ENCODE measurements at places on chromosomes 1 and 21.

DNA sequence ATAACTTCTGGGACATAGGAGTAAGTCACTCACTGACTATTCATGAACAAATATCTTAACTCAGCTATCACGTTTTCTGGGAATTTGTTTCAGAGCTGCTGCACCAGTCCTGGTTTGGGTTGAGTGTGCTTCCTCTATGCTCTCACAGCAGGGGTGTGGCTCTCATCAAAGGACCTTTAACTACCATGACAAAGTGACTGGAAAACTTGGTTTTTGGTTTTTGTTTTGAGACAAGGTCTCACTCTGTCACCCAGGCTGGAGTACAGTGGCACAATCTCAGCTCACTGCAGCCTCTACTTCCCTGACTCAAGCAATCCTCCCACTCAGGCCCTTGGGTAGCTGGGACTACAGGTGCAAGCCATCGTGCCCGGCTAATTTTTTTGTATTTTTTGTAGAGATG, 4.1 kb downstream of the ILDR2 start:
- DNase-seq: no peak

GRCh38 chr1:156853761-156854160, 5.2 kb downstream of the INSRR start:
- no peak for DNase-seq

- no peak for DNase-seq
Measured at GRCh38 chr1:175089136-175089718, 21.6 kb downstream of the TNN start.

DNA sequence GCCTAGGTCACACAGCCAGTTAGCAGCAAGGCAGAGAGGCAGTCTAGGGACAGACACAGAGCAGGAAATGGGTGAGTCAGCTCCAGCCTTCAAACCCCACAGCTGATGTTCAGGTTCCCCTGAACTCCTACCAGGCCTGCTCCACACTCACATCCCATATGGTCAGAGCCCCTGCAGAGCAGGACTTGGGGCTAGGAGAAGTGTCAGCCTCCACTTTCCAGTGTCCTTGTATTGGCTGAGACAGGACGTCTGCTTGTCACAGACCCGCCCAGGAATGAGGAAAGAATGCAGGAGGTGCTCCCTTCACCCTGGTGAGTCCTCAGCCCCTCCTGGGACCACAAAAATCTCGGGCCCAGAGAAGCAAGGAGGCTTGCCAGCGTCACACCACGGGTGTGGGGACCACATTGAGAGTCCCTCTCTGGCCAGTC, 92.5 kb downstream of the LACTBL1 start:
- DNase-seq: no peak

GRCh38 chr1:2414297-2414958, 2.1 kb upstream of the PEX10 start:
- no peak for DNase-seq

- no peak for DNase-seq
Measured at GRCh38 chr1:108878160-108878469, 1.3 kb downstream of the GPSM2 start.

DNA sequence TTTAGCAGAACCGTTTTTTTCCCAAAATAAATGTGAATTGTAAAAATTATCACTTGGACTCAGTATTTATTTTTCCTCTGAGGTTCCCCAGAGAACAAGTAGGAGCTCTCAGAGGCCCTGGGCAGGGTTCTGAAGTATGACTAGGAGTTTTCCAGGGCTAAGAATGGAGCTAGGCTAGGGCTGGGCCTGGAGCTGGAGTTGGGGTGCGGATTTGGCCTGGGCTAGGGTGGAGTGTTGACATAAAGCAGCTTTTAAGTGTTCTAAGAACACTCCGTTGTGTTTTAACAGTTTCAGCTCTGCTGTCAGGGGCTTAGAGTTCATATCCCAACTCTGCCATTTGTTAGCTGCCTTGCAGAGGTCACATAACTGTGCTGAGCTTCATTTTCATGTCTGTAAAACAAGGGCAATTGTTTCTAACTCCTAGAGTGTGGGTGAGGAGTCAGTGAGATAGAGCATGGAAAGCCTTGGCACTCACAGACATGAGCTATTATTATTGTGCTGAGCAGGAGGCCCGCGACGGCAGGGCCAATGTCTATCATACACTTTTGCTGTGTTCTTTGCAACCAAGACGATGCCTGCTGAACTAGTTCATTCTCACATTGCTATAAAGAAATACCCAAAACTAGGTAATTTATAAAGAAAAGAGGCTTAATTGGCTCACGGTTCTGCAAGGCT, 51.1 kb downstream of the LACTBL1 start:
- no peak for DNase-seq

- no peak for DNase-seq
Measured at GRCh38 chr1:36920801-36921405, 113.4 kb downstream of the GRIK3 start.

- no peak for DNase-seq
Measured at GRCh38 chr1:186183970-186184628, 191.0 kb downstream of the TPR start.

DNA sequence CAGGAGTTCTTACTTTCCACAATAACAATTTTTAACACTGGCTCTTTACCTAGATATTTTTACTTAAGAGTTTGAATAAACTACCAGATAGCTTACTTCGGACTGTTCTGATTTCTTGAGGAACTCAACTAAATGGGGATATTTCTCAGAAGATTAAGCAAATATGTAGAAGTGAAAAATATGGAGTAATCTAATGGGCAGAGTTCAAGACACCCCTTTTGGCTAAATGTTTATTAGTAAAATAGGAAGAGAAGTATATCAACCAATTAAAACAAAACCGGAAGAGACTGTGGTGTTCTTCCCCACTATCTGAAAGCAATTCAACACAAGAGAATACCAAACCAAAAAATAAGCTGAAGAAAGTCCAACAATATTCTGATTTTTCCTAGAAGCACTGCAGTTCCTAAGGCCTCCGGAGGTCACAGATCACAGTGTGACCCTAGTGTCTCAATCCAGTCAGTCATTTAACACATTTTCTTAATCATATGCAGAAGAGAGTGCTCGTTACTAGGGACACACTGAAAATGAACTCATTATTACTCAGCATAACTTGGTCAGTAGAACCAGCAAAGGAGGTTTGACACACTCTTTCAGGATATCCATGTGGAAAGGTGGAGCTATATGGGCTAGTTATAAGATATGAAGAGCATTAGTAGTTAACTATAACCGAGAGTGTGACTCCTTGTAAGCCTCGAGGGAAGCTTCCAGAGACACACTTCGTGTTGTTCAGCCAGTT, 5.2 kb downstream of the SIPA1L2 start:
- no peak for DNase-seq

GRCh38 chr1:237677979-237678378, 212.7 kb downstream of the ZP4 start:
- DNase-seq: peak; percentile 14

- no peak for DNase-seq
Measured at GRCh38 chr1:110019770-110020169, 14.7 kb upstream of the STRIP1 start.

- DNase-seq: no peak
Measured at GRCh38 chr21:36966821-36967768, 626 bp upstream of the HLCS start.

DNA sequence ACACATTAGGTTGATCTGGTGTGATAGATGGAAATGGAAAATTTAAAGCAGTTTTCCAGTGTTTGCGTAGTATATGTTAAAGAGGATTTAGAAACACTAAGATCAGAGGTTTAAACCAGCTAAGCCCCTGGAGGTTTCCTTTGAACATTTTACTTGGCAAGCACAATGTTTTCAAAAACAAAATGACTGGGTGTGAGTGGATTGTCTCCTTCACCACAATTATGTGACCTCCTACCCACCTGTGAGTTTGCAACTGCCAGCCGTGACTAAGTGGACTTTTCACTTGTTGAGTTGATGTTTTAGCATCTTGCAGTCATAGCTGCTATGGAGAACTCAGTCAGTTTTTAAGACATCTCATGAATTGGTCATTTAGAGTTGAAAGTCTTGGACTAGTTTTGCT, 4.7 kb downstream of the CCDC190 start:
- peak; percentile 86 for DNase-seq

- no peak for DNase-seq
Measured at GRCh38 chr1:233641029-233641428, 27.1 kb downstream of the KCNK1 start.

DNA sequence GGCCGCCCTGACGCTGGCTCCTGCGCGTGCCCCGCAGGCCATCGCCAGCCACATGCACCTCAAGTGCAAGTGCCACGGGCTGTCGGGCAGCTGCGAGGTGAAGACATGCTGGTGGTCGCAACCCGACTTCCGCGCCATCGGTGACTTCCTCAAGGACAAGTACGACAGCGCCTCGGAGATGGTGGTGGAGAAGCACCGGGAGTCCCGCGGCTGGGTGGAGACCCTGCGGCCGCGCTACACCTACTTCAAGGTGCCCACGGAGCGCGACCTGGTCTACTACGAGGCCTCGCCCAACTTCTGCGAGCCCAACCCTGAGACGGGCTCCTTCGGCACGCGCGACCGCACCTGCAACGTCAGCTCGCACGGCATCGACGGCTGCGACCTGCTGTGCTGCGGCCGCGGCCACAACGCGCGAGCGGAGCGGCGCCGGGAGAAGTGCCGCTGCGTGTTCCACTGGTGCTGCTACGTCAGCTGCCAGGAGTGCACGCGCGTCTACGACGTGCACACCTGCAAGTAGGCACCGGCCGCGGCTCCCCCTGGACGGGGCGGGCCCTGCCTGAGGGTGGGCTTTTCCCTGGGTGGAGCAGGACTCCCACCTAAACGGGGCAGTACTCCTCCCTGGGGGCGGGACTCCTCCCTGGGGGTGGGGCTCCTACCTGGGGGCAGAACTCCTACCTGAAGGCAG, 23.4 kb upstream of the ARF1 start:
- DNase-seq: no peak

GRCh38 chr1:154911691-154912550, 24.6 kb downstream of the PMVK start:
- DNase-seq: no peak

GRCh38 chr1:116982319-116983004, 19.1 kb upstream of the CD101 start:
- no peak for DNase-seq

DNA sequence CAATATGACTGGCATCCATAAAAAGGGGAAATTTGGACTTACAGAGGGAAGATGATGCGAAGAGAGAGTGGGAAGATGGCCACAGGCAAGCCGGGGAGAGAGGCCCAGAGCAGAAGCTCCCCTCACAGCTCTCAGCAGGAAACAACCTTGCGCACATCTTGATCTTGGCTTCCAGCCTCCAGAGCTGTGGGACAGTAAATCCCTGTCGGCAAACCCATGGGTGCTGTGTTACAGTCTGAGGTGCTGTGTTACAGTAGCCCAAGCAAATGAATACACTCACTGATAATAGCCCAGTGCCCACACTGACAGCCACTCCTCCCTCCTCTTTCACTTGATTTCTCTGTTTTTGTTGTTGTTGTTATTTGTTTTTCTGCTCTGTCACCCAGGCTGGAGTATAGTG, 22.4 kb downstream of the CDCA8 start:
- DNase-seq: no peak

GRCh38 chr21:41632748-41633475, 125.0 kb upstream of the TMPRSS2 start:
- no peak for DNase-seq

- no peak for DNase-seq
Measured at GRCh38 chr1:119687434-119688079, 24.2 kb upstream of the PHGDH start.

DNA sequence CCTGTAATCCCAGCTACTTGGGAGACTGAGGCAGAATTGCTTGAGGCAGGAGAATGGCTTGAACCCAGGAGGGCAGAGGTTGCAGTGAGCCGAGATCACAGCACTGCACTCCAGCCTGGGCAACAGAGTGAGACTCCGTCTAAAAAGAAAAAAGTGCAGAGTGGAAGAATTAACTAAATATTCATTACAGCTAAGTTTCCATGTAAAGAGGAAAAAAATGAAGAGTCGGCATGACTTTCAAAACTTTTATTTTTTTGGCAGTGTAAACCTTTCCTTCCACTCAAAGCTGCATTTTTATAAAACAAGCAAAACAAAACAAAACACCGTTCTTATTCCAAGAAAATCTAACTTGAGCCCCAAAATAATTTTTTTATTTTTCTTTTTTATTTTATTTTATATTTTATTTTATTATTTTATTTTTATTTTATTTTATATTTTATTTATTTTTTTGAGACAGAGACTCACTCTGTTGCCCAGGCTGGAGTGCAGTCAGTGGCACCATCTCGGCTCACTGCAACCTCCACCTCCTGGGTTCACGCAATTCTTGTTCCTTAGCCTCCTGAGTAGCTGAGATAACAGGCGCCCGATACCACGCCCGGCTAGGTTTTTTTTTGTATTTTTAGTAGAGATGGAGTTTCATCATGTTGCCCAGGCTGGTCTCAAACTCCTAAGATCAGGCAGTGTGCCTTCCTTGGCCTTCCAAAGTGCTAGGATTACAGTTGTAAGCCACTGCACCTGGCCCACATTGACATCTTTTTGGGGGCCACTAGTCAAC, 62.9 kb downstream of the PACC1 start:
- DNase-seq: no peak

- no peak for DNase-seq
Measured at GRCh38 chr1:208177656-208178055, 66.5 kb downstream of the PLXNA2 start.

- no peak for DNase-seq
Measured at GRCh38 chr1:107139833-107140702, 771 bp upstream of the NTNG1 start.

DNA sequence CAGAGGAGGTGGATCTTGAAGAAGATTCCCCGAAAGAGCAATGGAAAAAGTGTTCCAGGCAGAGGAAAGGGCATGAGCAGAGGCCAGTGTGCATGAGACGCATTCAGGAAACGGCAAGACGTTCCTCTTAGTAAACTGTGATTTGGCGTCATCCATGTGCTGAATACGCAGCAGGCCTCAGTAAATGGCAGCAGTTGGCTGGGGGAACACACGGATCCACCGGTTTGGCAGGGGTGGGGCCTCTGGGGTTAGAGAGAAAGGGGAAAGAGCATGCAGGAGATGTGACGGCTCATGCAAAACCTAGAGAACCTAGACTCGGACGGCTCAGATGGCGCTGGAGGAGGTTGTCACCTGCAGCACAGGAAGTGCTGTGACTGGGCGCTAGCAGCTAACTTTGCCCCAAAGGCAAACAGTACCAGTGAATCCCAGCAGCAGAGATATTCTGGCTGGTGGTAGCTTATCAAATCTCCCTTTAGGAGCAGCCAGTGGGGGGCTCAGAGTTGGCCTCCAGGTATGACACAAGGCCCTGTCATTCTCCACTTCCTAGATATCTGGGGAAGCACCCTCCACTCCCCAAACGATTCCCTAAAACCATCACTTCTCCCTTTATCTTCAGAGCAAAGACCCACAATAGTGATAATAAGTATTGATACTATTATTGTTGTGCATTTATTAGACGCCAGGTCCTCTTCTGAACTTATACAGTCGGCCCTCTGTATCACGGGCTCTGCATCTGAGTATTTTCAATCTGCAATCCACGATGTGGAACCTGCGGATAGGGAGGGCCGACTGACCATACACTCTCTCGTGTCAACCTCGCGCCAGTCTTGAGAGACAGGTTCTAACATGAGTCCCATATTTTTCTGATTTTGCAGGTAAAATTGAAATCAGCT, 7.6 kb downstream of the LAPTM5 start:
- DNase-seq: no peak

- no peak for DNase-seq
Measured at GRCh38 chr1:3155056-3155925, 86.3 kb downstream of the PRDM16 start.
